ENCODE measurements at places on chromosomes 6 and 20. TPM values are rescaled to one million over a fixed set of nuclear protein-coding genes. Genes with fewer than 3 reads are reported as not detected.

Gene OLIG3
- total RNA-seq = not detected

Gene BPI
- under 0.01 TPM for total RNA-seq

Gene NKAIN2
- total RNA-seq = 109 TPM

Gene UBE2C
- 3.7 TPM for total RNA-seq

Gene SRSF6
- total RNA-seq = 44.0 TPM

Gene CEP85L
- total RNA-seq = 42.4 TPM

Gene FAM135A
- total RNA-seq = 151 TPM

Gene GLP1R
- 0.41 TPM for total RNA-seq

Gene RGS19
- 7.7 TPM for total RNA-seq

Gene PNPLA1
- not detected for total RNA-seq

Gene PIM1
- 20.4 TPM for total RNA-seq

Gene TXLNB
- total RNA-seq = 0.82 TPM

Gene ADGB
- total RNA-seq = under 0.01 TPM

Gene IRF4
- not detected for total RNA-seq

Gene HSPA12B
- 2.4 TPM for total RNA-seq

Gene MYH7B
- total RNA-seq = not detected

Gene LY6G6C
- not detected for total RNA-seq

Gene TCF15
- under 0.01 TPM for total RNA-seq

Gene C6orf52
- total RNA-seq = 0.82 TPM

Gene SMPDL3A
- total RNA-seq = 13.0 TPM

Gene NMBR
- 4.9 TPM for total RNA-seq

Gene MANEA
- total RNA-seq = 16.7 TPM

Gene BPIFA1
- not detected for total RNA-seq

Gene RGL2
- 16.3 TPM for total RNA-seq

Gene SIRPG
- not detected for total RNA-seq

Gene C2
- 3.7 TPM for total RNA-seq

Gene ID4
- 123 TPM for total RNA-seq

Gene ZFP57
- not detected for total RNA-seq

Gene FAM50B
- total RNA-seq = 22.0 TPM

Gene VAPB
- 16.3 TPM for total RNA-seq

Gene TMC2
- 4.5 TPM for total RNA-seq

Gene SLC26A8
- 5.7 TPM for total RNA-seq

Gene C6orf141
- total RNA-seq = 4.9 TPM

Gene CRISP3
- total RNA-seq = under 0.01 TPM

Gene RAD21L1
- total RNA-seq = under 0.01 TPM

Gene TMEM244
- 1.2 TPM for total RNA-seq

Gene ZNF311
- total RNA-seq = 6.9 TPM

Gene HLA-DQA2
- total RNA-seq = not detected

Gene DDO
- total RNA-seq = 0.41 TPM

Gene SNTA1
- total RNA-seq = 13.5 TPM

Gene BTNL2
- not detected for total RNA-seq

Gene SLC35D3
- 0.82 TPM for total RNA-seq

Gene SFT2D1
- 20.0 TPM for total RNA-seq

Gene LHFPL5
- total RNA-seq = 0.82 TPM

Gene GPSM3
- total RNA-seq = 0.41 TPM

Gene SLC18B1
- total RNA-seq = 17.5 TPM

Gene ESF1
- 17.1 TPM for total RNA-seq

Gene MEI4
- 0.82 TPM for total RNA-seq

Gene TOX2
- 0.41 TPM for total RNA-seq

Gene SS18L1
- 86.0 TPM for total RNA-seq

Gene HUS1B
- 0.82 TPM for total RNA-seq

Gene UNC5CL
- under 0.01 TPM for total RNA-seq

Gene SAMD10
- total RNA-seq = 5.7 TPM

Gene TSHZ2
- 2.4 TPM for total RNA-seq

Gene ELOVL2
- 55.4 TPM for total RNA-seq

Gene ANKRD66
- total RNA-seq = not detected

Gene PLN
- 0.82 TPM for total RNA-seq

Data from frontal cortex (tissue), 4 donors.